ENCODE measurements at places on chromosomes 1 and 21.
A peak's percentile ranks its signal among the peaks of the same experiment; 100 is the strongest.

DNA sequence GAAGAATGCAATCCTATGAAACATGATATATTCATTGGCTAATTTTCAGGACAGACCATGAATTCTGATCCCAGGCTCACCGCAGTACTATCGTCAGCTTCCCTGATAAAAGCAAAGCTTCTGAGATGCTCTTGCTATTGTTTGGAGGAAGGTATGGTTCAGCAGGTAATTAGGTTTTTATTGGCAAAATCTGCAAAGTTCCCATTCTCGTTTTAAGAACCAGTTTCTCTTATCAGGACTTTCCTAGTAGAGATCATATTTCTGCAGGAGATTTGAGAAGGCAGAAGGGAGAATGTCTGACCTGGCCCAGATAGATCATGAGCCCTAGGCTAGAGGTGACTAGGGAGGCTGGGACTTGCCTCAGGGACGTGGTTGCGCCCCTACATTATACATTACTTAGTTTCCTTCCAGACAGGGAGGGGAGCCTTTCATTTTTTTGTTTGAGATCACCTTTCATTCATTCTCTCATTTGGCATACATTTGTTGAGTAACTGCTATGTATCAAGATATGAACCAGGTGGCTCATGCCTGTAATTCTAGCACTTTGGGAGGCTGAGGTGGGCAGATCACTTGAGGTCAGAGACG is 108.8 kb downstream of the NRIP1 start:
- DNase-seq: no peak

- DNase-seq: no peak
Observed at GRCh38 chr1:51729824-51730301, 113.0 kb downstream of the OSBPL9 start.

GRCh38 chr1:84674705-84675104 is 15.6 kb downstream of the SSX2IP start:
- no peak for DNase-seq

DNA sequence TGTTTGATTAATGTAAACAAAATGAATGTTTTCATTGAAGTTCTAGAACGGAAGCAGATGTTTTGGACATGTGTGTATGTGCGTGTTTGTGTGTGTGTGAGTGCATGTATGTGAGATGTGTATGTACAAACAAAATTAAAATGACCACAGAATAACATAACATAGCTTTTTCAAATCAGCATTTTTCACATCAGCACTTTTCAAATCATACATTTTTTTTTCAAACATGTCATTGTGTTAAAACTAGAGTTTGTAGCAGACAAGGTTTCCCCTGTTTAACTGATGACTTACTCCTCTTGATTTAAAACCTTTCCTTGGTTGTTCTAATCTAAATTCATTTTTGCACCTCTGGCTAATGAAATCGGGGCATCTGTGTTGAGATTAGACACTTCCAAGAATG is 35.6 kb upstream of the ZNHIT6 start:
- no peak for DNase-seq

DNA sequence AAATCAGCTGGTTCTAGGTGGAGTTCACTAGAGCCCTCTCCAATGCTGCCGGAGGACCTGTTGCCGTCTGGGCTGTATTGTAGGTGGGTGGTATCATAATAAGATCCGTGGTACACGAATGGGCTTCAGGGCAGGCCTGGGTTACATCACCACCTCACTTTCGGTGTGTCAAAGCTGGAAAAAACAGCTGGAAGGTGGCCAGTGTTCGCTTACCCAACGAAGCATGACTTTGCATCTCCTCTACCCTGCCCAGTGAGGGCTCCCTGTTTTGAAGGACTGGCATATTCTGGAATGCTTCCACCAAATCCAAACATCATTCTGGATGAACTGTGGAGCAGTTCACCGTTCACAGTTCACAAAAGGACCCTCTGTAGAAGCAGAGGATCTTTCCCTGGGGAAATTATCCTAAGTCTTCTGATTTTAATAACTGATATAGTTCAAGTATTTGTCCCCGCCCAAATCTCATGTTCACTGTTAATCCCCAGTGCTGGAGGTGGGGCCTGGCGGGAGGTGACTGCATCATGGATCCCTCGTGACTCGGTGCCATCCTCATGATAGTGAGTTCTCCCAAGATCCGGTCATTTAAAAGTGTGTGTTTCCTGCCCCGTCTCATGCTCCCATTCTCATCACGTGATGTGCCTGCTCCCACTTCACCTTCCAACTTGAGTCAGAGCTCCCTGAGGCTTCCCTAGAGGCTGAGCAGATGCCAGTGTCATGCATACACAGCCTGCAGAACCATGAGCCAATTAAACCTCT is 429.0 kb downstream of the KIF26B start:
- no peak for DNase-seq

DNA sequence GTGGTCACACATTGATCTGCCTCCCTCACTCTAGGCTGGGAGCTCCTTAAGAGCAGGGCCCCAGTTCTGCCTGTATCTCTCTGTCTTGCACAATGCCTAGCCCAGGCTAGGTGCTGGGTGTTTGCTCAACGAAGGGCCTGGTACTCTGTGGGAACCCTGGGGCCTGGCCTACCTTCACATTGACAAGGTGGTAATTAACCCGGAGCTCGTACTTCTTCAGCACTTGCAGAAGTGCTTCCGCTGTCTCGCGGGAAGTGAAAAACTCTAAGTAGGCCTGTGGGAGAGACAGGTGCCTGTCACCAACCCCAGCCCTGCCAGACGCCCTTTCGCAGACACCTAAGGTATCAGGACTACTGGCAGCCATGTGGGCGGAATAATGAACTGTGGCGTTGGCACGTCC is 13.7 kb downstream of the MTHFR start:
- no peak for DNase-seq

DNA sequence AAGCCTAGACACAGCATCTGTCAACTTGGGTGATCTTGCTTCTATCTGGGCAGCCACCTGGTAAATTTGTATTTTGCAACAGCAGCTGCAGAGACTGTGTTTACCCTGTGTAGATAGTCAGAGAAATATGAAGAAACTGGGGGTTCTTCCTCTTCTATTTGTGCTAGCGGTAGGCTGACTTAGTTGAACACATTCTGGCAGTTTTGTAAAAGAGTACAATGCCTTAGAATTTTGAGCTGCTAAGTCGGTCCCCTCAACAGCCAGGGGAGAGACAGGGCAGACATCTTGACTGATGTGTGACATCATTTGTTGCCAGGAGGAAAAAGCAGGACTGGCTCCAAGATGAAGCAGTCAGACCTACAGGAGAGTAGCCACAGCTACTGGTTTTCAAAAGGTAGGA is 53.7 kb downstream of the KCNJ6 start:
- DNase-seq: peak; percentile 59

DNA sequence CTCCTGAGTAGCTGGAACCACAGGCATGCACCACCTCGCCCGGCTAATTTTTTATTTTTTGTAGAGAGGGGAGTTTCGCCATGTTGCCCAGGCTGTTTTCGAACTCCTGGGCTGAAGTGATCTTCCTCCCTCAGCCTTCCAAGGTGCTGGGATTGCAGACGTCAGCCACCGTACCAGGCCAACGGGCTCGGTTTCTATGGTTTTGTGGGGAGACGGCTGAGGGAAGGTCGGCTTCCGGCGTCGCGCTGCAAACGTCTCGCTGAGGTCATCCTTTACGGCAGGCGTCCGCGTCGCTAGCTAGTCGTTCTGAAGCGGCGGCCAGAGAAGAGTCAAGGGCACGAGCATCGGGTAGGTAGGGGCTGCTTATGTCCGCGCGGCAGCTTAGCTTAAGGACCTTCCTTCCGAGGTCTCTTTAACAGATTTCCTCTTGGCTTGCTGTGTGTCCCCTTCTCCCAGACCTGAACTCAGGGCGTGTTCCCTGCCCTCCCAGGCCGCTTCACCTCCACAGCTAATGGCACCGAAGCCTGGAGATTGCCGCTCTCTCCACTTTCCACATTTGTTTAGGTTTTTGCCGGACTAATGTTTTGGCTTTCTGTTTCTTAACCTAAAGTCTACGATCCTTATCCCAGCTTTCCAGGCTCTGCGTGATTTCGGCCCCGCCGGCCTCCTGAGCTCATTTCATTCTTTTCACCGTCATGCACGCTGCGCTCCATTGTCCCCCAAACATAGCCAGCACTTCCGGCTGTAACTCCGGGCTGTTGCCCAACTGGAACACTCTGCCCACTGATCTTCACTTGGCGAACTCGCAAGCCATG is at the start of gene NDUFS5:
Gene NDUFS5 (plus strand): TSS at position 300 of the 815 bp plus-strand sequence. CDS start 2,375 bp downstream, outside the sequence.
- DNase-seq: peak; percentile 97

GRCh38 chr1:201538612-201539551 is at the start of gene NAV1:
Gene NAV1, plus strand, starts transcription at chr1:201539127. Its CDS starts 83,758 bp downstream, at chr1:201622885.
- DNase-seq: peak; percentile 75

DNA sequence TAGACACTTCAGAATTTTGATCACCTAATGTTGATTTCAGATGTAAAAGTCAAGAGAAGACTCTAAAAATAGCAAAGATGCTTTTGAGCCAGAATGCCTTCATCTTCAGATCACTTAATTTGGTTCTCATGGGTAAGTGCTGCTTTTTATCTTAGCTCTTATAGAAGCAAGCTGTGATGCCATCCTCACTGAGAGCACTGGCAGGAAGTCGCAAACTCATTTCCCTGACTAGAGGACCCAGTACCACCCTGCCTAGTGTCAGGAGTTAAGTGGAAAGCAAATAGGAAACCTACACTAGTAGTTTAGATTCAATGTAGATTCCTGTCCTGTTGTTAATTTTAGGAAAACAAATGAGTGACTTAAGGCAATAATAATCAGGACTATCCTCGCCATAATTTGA is 12.1 kb downstream of the IFNAR2 start:
- DNase-seq: no peak

GRCh38 chr1:198162091-198162767 is 5.4 kb downstream of the NEK7 start:
- no peak for DNase-seq

- DNase-seq: peak; percentile 80
Observed at GRCh38 chr1:156860113-156860627, 495 bp upstream of the NTRK1 start.

DNA sequence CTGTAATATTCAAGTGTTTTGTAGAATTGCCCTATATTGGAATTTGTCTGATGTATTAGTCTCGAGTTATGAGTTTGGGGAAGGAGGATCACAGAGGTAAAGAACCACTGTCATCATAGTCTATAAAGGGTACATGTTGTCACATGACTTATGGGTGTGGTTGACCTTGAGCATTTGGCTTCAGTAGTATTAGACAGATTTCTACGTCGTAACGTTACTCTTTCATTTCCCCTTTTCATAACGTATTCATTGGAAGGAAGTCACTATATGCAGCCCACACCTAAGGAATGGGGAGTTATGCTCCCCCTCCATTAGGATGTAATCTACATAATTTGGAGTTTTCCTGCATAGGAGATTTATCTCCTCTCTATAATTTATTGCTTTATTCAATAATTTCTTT is 110.1 kb upstream of the VAV3 start:
- no peak for DNase-seq

DNA sequence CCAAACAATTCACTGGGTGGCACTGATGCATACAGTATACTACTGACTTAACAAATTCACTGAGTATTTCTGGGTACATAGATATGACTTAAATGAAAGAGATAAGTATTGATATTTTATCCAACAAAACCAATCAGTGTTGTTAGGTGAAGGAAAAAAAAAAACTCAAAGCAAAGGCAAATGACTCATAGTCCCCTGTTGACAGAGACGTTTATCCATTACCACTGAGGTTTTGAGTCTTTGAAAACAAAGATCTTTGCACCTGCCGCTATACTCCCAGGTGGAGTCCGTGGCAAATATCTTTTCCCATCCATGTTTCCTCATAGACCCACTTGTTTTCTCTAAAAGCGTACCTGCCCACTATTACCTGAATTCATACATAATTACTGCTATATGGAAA is 18.4 kb downstream of the DYNLT5 start:
- no peak for DNase-seq

- no peak for DNase-seq
Observed at GRCh38 chr1:159600894-159601293, 13.3 kb downstream of the APCS start.

- no peak for DNase-seq
Observed at GRCh38 chr1:86322241-86322640, 73.9 kb downstream of the ODF2L start.
